ENCODE measurements at places on chromosomes 3 and 15.

DNA sequence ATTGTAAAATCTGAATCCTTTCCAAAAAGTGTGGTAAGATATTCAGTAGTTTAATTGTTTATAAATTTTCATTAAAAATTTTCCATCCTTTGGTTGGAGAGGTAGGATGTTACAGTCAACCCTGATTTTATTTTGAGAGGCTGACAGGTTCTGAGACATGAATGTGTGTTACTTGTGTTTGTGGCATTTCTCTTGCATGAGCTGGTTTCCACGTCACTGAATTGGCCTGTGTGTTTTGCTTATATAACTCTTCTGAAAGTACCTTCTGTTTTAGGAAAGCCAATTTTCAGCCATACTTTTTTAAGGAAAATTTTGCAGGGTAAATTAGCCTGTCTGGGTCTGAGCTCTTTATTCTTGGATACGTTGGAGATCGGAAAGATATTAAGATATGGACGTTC is 30.7 kb downstream of the PXYLP1 start:
- no peak for DNase-seq

- no peak for DNase-seq
Measured at GRCh38 chr15:36843822-36844221, 256.5 kb downstream of the MEIS2 start.

DNA sequence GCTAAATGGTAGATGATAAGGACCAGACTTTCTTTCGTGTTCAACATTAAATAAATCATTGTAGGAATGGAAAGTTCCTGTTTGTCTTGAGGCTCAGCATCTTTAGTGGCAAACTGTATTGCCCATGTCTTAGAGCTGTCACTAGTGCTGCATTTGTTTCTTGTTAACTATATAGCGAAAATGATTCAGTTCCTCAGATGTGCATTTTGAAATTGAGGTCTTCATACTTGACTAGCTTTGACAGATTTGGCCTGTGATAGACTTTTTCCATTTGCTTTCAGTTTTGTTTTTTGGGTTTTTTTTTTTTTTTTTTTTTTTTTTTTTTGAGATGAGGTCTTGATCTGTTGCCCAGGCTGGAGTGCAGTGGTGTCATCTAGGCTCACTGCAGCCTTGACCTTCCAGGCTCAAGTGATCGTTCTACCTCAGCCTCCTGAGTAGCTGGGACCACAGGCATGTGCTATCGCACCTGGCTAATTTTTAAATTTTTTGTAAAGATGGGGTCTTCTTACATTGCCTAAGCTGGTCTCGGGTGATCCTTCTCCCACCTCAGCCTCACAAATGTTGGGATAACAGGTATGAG is 9.5 kb upstream of the RPLP1 start:
- DNase-seq = no peak

GRCh38 chr15:81293728-81294515 is 30.0 kb downstream of the STARD5 start:
- no peak for DNase-seq

GRCh38 chr3:161744366-161744765 is 247.8 kb downstream of the OTOL1 start:
- no peak for DNase-seq
